MV-4-11 (cell line): ENCODE measurements at places on chromosomes 12 and 14.

GRCh38 chr12:10167599-10167998, 4.3 kb downstream of the OLR1 start:
- DNase-seq: peak; percentile 99

- DNase-seq: no peak
Measured at GRCh38 chr14:28407031-28407825, 359.4 kb upstream of the FOXG1 start.

DNA sequence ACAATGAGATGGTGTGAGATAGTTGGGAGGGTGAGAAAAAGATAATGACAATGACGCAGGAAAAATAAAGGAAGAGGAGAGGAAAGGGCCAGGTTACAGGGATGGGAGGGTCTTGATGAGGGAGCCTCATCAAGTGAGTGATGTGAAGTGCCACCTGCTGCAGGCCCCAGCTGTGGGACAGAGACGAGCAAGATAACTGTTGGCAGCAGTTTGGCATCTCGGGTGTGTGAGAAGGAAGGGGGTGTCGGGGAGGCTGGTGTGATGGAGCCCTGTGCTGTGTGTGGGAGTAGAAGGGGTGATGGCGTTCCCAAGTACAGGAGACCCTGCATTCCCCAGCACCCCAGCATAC, 11.4 kb upstream of the TAC3 start:
- DNase-seq: no peak

DNA sequence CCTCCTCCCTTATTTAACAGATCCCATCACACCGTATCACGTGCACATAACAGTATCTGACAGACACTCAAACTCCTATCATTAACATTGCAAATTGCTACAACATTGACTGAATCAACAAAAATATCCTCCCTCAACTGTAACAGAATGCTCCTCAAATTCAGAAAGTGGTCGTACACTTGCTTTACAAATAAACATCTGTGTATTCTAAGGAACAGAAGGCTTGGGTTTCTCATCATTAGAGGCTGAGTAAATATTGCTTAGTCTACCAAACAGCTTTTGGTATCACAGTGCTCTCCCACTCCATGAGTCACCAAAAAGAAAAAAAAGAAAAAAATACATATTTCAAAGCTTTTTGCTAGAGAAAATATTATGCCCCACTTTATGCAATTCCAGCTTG, 23.9 kb downstream of the FERMT2 start:
- DNase-seq: no peak

DNA sequence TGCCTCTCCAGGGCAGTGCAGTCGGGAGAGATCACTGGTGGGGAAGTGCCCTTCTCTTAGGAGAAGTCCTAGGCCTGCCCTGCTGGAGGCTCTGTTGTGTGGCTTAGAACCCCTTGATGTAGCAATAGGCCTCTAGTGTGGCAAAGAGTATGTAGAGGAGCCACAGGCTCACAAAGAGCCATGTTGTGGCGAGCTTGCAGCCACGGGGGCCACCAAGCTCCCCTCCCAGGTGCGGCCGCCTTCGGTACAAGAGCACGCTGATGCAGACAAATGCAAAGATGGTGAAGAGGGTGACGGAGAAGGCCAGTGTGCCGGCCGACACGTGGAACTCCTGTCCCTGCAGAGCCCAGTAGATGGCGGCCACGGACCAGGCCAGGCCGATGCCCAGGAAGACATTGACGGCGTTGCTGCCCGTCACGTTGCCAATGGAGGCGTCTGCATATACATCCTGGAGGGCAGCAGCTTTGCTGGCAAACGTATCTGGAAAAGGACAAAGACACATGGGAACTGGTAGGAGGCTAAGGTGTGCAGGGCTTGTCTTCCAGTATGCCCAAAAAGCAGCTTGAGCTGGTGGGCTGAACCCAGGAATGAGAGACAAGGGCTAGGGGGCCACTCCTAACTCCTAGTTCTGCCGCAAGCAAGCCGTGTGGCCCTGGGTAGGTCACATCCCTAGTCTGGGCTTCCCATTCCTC, 142.8 kb downstream of the SLC8A3 start:
- peak; percentile 38 for DNase-seq

DNA sequence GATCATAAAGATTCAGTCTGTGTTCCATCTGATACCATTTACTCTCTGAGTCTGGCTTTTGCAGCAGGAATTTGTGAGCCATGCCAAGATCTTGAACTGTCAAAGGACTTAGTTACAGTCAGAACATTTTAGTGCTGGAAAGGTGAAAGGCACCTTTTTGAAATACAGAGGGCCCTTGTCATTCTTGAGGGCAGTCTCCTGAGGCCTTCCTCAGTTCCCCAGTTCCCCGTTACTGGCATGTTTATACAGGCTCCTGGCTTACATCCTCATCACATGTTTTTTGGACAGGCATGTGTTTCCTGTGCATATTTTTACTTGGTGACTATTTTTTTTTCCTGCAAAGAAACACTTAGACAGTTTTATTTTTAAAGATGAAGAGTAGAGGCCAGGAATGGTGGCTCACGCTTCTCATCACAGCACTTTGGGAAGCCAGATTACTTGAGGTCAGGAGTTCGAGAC, 21.0 kb downstream of the CFAP54 start:
- DNase-seq: no peak

DNA sequence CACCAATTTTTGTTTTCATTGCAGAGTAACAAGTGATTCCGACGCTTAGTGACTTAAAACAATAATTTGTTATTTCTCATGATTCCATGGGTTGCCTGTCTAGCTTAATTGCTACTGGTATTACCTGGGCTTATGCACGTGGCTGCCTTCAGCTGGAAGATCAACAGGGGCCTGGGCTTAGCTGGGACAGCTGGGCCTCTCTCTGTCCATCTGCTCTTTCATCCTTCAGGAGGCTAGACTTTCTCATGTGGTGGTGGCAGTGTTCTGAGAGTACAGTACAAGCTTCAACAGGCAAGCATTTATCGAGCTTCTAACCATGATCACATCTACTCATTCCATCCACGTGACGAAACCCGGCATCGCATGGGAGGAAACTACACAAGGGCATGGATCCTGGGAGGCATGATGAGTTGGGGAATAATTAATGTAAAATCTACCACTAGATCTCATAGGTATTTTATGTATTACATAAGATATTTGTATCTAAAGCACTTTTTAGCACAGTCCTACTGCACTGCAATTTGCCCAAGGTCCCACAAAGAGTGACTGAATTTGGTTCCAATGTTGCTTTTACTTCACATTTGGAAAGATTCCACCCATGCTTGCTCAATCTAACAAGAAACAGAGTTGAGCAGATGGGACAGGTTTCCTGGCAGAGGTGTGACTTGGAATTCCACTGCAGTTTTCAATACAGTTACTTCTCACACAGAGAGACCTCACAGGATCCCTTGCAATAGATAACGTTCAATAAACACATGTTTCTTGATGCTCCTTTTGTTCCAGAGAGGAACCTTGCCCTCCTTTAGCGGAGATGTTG, 153.1 kb upstream of the FRMD6 start:
- DNase-seq: no peak

GRCh38 chr12:6845395-6845794, 4.7 kb downstream of the GNB3 start:
- DNase-seq: no peak

DNA sequence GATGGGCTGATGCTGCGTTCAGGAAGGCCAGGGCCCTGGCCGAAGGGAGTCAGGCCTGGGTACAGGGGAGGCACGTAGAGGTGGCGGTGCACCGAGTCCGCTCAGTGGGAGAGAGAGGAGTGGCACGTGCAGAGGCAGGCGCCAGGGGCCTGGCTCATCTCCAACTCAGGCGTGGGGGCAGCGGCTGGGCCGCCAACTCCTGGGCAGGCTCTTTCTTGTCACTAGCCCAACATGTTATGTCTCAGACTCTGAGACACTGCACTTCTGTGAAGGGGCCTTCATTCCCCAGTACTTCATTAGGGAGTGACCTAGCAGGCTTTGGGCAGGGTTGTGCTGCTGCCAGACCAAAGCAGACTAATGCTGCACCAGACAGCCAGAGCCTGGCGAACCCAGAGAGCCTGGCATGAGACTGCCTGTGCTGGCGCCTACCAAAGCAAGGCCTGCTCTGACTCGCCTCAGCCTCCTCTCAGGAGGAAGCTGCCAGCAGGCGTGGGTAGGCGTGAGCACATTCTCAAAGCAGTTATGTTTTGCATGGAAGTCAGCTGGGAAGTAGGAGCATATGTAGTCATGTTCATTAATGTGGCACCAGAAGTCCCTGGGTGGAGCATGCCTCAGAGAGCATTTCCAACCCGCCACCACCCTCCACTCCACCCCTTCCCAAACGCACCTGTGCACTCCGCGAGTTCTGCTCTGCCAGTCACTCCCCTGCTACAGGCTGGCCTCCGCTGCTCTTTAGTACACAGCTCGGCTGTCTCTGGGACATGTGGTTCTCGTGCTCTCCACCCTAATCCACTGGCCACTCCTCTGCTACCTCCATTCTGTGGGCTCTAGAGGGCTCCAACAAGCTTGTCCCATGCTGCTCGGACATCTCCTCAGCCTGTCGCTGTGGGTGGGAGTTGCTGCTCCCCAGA, 9.7 kb downstream of the CKB start:
- peak; percentile 35 for DNase-seq

GRCh38 chr14:22319526-22320361, 269.3 kb downstream of the DAD1 start:
- peak; percentile 49 for DNase-seq

- no peak for DNase-seq
Measured at GRCh38 chr14:44107156-44107555, 399.9 kb downstream of the FSCB start.

GRCh38 chr14:70748422-70748821, 60.9 kb downstream of the MAP3K9 start:
- no peak for DNase-seq

DNA sequence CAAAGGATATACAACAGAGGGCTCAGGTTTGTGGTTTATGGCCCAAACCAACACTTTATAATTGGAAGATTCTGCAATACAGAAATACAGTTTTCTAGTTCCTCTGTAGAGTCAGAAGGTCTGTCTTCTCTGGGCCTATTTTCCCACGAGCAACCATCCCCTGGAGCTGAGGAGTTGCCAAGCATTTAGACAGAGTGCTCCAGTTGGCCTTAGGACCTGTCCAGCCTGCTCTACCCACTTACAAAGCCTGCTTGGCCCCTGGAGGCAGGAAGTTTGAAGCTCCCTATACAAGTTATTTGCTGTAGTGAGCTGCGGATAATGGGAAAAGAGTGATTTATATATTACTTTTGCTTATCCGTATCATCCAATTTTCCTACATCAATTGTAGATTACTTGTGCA, 60.8 kb upstream of the HSPB8 start:
- DNase-seq: no peak

DNA sequence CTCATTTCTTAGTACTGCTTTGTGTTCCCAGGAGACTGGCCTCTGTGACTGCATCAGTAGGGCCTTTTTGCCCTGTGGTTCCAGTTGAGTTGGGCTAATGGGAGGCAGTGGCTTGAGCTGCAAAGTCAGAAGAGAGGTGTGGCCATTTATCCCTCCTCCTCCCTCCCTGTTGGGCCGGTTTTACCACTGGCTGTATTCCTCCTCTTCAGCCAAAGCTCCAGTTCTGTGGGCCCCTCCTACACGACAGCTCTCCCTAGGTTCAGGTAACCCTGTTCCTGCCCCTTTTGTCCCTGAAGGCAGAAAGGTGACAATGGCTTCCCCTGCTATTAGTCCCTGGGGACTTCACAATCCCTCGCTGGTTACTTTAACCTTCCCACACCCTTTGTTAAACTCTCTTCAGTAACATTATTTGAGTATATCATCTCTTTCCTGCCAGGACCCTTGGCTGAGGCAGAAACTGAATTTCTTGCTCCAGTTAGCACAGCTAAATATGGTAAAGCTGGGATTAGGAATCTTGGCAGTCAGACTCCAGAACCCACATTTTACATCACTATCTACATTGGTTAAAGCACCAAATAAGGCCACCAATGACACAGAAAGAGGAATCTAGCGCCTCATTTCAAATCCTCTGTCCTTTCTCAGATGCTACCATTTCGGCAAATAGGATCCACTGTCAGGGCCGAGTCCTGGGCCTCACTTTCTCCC, 121.9 kb upstream of the SLC35F4 start:
- no peak for DNase-seq

DNA sequence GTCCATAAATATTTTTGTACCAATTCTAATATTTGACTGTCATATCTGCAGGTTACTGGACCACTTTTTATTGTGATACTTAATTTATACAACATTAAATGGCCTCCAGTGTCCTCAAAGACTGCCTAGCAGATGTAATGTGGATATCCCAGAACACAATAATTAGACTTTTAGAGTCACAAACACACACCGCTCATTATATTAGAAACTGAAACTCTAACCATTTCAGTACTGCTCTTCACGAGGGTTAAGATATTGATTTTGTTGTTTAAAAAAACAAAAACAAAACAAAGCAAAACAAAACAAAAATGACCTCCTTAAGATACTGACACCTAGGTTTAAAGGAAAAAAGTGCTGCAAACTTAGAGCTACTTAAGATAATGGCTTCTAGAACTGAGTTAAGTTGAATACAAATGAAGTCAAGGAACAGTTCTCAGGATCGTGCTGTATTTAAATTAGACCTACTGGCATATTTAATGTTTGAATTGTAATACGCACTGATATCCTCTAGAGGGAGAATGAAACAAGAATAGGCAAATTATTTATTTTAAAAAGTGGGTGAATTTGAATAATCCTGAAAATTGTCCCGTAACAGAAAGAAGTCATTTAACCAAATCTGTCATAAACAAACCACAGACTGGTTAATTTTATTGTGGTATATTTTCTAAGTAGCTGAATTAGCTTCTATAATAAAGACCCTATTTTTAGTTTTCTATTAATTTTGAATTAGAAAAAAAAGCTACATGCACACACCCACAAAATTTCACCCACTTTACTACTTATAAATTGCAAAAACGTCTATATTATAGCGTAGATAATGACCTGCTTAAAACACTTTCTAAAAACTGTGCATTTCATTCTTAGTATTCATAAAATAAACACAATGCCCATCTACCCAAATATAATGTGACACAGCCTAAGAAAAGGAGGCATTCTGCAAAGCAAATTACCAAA, 395.2 kb upstream of the DCN start:
- DNase-seq: no peak

DNA sequence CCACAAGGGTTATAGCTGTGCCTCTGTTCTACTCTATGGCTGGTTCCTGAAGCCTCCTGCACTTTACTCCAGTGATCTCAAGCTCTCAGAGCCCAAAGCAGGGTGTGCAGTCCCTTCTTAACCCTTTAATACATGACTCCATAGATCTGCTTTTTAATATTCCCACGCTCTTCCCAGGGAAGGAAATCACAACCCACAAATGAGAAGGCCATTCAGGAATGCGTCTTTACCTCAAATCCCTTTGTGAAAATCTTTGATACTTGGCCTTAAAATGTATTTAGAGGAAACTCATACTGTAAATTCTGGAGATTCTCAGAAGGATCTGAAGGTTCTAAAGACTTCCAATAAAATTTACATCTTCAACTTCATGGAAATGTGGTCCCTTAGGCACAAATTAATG, 17.0 kb downstream of the NID2 start:
- no peak for DNase-seq

DNA sequence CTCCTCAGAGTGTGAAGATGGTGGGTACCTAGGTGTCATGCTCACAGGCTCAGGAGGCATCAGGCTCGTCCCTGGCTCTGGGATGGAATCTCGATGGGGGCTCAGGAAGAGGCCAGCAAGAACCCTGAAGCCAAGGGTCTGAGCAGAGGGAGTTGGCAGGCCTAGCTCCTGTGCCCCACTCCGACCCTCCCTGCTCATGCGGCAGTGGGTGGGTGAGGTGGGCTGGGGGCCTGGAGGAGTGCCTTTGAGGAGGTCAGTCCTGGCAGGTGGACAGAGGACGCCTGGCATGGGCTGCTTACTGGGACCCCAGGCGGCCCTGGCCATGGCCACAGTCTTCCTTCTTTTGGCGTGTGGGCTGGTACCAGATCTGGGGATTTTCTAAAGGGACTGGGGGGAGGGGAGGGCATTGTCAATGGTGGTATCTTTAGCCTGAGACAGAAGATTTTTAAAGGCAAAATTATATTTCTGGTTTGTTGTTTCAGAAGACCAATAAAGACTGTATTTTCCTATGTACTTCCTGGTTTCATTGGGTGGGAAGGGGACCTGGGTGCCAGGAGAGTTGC, 16.0 kb downstream of the LRTM2 start:
- no peak for DNase-seq
